Diencephalon (tissue), 1 donor: ENCODE measurements at places on chromosomes 11 and 22. TPM values are rescaled to one million over a fixed set of nuclear protein-coding genes. Genes with fewer than 3 reads are reported as not detected.

BACE1 gene
- 36.2 TPM for total RNA-seq

UCP2 gene
- 8.8 TPM for total RNA-seq

SLC22A12 gene
- total RNA-seq, result not detected

PRR5L gene
- total RNA-seq, result 14.3 TPM

TEX54 gene
- total RNA-seq, result not detected

PLCB3 gene
- total RNA-seq, result 7.8 TPM

KREMEN1 gene
- 7.2 TPM for total RNA-seq

KRTAP5-8 gene
- not detected for total RNA-seq

YIF1A gene
- 27.7 TPM for total RNA-seq

SLC5A12 gene
- total RNA-seq, result 0.46 TPM

CDC42EP1 gene
- 3.2 TPM for total RNA-seq
